ENCODE measurements at places on chromosomes 2 and 18.

DNA sequence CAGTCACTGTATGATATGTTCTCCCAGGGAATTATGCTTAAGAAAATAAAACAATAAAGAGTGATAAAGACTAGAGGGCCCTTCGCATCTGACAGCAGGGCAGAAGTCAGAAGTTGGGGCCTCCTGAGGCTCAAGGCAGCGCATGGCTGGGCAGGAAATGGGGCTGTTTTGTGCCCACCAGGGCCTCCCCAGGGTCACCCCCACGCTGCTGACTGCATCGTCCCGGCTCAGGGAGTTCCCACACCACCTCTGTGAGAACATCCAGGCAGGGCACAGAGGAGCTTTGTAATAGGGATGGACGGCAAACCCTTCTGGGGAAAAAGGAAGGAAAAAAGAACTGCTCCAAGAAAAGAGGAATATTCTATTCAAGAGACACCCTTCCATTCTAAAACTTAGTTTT is 41.2 kb downstream of the PAX3 start:
- DNase-seq, result no peak

- DNase-seq, result peak; percentile 26
Observed at GRCh38 chr2:42568401-42569115, at the start of gene MTA3. Gene MTA3 (plus strand): TSS chr2:42568632. CDS start chr2:42568746, 114 bp downstream.

- peak; percentile 73 for DNase-seq
Observed at GRCh38 chr18:11407940-11408339, 201.5 kb upstream of the SLC35G4 start.

- peak; percentile 73 for DNase-seq
Observed at GRCh38 chr18:70931942-70932814, 643.3 kb downstream of the SOCS6 start.

GRCh38 chr2:188576006-188576405 is 284.3 kb downstream of the GULP1 start:
- DNase-seq, result no peak

DNA sequence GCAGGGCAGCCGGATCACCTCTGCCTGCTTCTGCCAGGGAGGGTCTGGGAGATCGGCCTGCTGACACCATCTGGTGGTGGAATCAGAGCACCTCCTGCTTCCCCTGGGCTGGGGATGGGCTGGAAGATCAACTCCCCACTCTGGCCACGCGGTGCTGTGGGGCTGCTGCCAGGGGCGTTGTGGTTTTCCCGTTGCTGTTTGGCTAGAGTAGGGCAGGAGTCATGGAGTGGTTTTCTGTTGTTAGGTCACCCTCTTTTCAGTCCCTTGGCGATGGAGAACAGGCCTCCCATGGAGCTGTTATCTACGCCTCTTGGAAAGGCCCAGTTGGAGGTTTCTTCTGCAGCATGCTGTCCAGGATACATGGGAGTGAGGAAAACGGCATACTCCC is 15.2 kb downstream of the BCL2L11 start:
- peak; percentile 90 for DNase-seq

- no peak for DNase-seq
Observed at GRCh38 chr18:11897781-11898180, 10.3 kb downstream of the MPPE1 start.

GRCh38 chr2:56681659-56682396 is 498.0 kb downstream of the CCDC85A start:
- DNase-seq, result peak; percentile 8

- DNase-seq, result no peak
Observed at GRCh38 chr2:15107137-15107536, 454.0 kb downstream of the NBAS start.

GRCh38 chr2:133651861-133652260 is 83.6 kb upstream of the NCKAP5 start:
- DNase-seq, result no peak

DNA sequence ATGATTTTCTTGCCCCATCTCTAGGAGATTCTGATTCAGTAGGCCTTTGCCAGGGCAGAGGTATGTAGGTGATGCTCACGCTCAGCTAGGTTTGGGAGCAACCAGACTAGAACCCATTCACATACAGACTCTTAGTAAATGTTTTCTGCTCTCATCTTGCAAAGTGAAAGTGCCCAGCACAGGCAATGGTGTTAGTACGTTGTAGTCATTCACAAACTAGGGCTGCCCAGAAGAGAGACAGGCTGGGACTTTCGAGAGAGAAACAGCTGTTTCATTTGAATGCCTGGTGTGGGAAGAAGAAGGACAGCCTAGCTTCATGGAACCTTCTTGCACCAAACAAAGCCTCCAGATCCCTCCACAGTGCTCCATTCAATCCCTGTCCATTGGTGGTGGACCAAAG is 19.4 kb downstream of the DDX18 start:
- no peak for DNase-seq

GRCh38 chr2:121849236-121849635 is 93.8 kb downstream of the TSN start:
- no peak for DNase-seq

GRCh38 chr2:60391649-60392375 is 161.6 kb downstream of the BCL11A start:
- no peak for DNase-seq

- DNase-seq, result no peak
Observed at GRCh38 chr2:10500601-10501361, 52.7 kb upstream of the ODC1 start.

- no peak for DNase-seq
Observed at GRCh38 chr2:99715956-99716355, 226.1 kb upstream of the REV1 start.

GRCh38 chr18:57864615-57865121 is 61.6 kb upstream of the ATP8B1 start:
- DNase-seq, result no peak

DNA sequence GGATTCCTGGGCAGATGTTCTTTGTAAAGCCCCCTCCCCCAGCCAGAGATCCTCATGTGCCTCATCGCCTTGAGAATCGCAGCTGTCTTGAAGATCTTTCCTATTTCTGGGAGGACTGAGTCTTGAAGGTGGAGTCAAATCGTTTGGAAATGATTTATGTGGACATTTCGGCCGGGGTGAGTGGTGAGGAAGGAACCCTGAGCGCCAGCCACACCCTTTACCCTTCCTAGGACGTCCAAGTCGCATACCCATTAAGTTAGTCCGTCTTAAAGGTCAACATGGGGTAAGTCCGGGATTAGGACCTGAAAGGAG is 84.9 kb upstream of the ZCCHC2 start:
- DNase-seq, result no peak

GRCh38 chr2:64115808-64116598 is 28.2 kb downstream of the PELI1 start:
- DNase-seq, result no peak

DNA sequence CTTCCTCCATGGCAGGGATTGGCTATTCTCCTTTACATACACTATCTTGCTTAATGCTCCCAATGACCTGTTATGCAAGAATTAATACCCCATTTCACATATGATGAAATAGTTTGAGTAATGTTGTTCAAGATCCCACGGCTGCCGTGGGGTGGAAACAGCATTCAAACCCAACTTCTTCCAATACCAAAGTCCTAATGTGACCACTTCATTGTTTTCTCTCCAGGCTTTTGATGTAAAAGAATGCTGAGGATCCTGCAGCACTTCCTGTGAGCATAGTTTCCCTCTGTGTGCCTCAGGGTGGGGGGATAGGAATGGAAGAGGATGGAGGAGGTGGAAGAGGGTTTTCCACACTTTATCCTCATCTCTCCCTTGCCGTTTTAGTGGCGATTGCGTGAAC is 199.4 kb downstream of the IRS1 start:
- DNase-seq, result peak; percentile 43

GRCh38 chr18:72261590-72261989 is 282.6 kb downstream of the CBLN2 start:
- peak; percentile 5 for DNase-seq

DNA sequence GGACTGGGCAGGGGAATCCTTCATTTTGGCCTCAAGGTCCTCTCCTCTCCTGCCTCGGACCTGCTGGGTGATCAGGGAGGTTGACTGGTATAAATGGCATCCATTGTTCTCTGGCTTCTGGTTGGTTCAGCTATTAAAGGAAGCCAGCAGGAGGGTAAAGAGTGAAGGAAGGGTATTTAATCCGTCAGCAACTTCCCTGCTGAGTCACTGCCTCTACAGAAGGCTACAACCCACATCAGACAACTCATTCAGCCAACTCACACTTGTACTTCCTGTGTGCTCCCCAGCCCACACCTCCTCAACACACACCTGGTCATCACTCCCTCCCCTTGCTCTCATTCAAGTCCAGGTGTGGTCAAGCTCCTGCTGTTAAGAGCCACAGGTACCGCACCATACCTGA is 68.3 kb upstream of the MRPS9 start:
- DNase-seq, result no peak

- peak; percentile 41 for DNase-seq
Observed at GRCh38 chr2:111618978-111619902, 264.8 kb downstream of the ANAPC1 start.

DNA sequence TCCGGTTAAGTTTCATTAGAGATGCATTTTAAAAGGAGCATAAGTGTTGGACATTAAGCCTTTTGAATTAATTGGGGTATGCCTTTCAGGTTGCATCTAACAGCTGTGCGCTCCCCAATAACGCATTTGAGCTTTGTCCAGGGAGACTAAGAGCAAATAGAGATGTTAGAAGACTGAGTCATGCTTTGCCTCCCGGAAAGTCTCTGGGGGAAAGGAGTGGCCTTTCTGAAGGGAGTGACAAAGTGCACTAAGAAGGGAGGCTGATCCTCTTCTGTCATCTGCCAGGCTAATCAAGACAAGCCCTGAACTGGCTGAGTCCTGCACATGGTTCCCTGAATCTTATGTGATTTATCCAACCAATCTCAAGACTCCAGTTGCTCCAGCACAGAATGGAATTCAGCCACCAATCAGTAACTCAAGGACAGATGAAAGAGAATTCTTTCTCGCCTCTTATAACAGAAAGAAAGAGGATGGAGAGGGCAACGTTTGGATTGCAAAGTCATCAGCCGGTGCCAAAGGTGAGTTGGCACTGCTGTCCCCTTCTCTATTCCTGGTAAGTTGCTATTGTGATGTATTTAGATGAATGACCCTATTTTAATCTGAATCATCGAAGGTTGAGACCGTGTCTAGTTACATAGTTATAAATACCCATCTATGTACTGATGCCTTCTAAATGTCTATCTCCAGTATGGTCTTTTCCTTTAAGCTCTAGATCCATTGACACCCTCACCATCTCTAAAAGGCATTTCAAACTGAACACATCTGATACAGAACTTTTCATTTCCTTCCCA is 12.1 kb downstream of the TTL start:
- DNase-seq, result peak; percentile 59

GRCh38 chr2:46481198-46482193 is 2.1 kb downstream of the TMEM247 start:
- DNase-seq, result peak; percentile 78

All from choroid plexus epithelial cell (primary cell).